Stimulated activated CD8-positive, alpha-beta memory T cell treated with anti-CD3 and anti-CD28 coated beads, Interleukin-15, amount 100 ng/mL, for 1 hour (primary cell): ENCODE measurements at places on chromosomes 4 and X.

DNA sequence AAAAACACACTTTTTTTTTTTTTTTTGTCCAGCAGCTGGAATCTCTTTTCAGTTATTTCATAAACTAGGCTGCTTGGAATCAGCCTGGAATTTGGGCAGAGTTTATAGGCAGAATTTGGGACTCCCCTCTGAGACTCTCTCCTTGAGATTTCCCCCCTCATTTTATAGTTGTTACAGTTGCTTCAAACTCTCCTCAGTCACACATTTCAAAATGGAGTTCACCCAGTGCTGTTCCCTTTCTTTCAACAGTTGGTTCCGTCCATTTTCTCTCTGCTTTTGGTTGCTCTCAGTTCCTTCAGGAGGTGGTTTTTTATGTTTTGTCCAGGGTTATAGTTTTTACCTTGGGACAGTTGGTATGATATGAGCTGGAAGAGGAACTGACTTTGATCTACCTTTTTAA lies 27.5 kb downstream of the NSD2 start:
- no peak for DNase-seq

DNA sequence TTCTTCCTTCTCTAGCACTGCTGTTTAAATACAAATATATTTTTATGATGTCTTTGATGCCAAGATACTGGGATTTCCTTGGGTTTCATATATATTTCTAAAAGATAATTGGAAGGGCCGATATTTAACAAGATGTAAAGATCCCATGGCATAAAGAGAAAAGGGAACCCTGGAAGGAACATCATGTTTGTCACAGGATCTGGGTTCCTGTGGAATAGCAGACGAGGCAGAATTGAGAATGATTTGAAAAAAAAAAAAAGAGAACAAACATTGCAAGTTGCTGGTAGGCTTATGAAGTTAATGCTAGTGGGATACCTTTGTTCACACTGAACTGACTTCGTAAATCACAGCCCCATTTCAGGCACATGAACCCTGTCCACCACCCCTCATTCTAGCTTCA lies 33.6 kb downstream of the RASSF6 start:
- DNase-seq = no peak

- no peak for DNase-seq
Measured at GRCh38 chr4:140163029-140163810, 9.2 kb upstream of the MAML3 start.

GRCh38 chr4:186642998-186643397 lies 80.7 kb downstream of the FAT1 start:
- DNase-seq = no peak

DNA sequence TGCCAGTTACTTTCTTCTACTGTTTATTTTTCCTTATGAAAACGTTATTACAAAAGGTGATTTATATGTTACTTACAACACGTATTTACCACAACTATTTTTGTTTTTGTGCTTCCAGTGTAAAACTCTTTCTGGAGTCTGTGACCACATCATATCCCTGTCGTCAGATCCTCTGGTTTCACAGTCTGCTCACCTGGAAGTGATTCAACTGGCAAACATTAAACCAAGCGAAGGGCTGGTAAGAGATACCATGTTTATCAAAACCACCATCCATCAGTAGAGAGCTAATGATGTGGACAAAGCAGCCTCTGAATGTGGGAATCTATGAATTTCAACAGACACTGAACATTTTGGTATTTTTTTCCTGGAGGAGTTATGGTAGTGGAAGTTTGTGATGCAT lies 116.1 kb downstream of the CNKSR2 start:
- no peak for DNase-seq

DNA sequence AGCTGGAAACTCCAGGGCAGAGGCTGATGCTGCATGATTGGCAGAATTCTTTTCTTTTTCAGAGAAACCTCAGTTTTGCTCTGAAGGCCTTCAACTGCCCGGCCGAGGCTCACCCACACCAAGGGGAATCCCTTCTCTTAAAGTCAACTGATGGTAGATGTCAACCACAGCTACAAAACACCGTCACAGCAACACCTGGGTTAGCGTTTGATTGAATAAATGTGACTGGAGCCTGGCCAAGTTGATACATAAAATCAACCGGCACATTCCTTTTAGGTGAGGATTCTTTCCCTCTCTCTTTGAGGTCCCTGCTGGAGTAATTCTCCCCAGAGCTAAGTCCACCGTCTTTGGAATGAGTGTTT lies 15.2 kb upstream of the KIAA0232 start:
- DNase-seq = no peak

DNA sequence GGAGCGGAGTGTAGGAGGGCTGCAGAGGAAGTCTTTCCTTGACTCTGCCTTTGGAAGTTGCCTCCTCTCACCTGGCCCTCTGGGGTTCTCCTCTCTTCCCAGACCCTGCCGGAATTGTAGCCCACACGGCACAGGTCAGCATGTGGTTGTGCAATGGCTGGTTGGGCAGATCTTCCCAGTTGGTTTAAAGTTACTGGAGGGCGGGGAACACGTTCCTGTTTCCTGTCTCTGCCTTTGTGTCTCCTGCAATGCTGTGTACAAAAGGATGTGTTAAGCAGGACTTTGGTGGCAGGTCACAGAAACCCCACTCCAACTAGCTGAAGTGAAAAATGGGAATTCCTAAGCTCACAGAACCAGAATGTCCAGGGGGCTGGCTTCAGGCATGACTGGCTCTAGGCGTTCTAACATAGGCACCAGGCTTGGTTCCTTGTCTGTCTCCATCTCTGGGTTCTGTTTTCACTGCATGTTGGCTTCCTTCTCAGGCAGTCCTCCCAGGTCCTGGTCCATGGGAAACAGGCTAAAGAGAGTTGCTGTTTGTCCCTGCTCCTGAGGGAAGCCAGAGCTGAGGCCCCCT lies 19.9 kb downstream of the SORCS2 start:
- no peak for DNase-seq

- no peak for DNase-seq
Measured at GRCh38 chr4:119231491-119231890, 19.0 kb downstream of the USP53 start.

DNA sequence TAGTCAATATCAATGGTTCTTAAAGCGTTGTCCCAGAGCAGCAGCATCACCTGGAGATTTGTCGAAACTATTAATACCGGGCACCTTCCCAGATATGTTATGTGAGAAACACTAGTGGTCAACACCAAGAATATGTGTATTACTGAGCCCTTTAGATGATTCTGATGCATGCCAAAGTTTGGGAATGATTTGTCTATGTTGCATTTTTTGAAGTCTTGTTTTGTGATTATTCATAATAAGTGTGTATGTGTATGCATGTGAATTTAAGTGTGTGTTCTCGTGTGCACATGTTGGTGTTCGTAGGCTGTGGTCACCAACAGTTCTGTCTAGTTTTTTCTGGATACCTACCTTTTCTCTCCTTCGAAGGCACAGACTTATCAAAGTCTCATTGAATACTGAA lies 749.4 kb downstream of the GRID2 start:
- DNase-seq = no peak

- DNase-seq = no peak
Measured at GRCh38 chr4:1851575-1852410, 4.2 kb downstream of the LETM1 start.

DNA sequence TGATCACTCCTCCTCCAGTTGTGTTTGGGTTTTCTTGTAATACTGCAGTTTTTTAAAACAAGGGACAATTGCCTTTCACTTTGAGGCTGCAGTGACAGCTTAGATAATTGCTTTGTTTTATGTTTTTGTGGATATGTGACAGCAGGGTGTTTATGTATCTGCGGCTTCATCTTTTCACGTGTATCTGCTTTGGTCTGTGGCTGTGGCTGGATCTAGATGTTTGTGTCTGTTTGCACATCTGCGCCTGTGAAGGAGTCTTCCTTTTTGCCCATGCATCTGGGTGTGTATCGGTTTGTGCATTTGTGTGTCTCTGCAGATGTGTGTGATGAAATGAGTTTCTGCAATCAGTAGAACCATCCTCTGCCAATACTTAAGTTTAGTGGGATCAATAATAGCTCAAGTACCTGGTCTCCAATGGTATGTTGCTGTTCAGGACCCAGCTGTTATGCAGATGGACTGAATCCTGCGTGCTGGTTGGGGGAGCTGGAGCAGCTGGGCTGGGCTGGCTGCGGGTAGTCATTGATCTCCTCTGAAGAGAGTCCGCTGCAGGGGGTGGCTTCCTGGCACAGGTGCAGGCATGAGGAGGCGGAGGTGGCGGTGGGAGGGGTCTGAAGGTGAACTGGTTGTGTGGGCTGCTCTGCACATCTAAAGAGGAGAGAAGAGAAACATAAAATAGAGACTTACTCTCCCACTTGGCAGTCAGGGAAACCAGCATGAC lies 390.3 kb downstream of the SH2D1A start:
- no peak for DNase-seq

- DNase-seq = no peak
Measured at GRCh38 chr4:55258152-55258865, 87.7 kb upstream of the SRD5A3 start.

DNA sequence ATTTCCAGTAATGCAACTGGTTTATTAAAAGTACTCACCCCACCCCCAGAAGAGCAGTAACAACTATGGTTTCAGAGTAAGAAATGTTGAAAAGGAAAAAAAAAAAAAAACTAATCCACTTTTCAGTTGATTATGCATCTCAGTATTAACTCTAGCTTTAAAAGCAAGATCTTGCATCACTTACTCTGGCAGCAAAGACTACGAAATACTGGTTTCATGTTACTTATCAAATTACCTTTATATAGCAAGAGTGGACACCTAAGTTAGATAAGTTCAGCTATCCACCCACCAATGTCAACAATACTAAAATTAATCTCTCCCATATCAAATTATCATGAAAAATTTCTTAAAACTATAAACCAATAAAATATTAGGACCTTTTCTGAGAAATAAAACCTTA lies 105.0 kb downstream of the ABCB7 start:
- no peak for DNase-seq

DNA sequence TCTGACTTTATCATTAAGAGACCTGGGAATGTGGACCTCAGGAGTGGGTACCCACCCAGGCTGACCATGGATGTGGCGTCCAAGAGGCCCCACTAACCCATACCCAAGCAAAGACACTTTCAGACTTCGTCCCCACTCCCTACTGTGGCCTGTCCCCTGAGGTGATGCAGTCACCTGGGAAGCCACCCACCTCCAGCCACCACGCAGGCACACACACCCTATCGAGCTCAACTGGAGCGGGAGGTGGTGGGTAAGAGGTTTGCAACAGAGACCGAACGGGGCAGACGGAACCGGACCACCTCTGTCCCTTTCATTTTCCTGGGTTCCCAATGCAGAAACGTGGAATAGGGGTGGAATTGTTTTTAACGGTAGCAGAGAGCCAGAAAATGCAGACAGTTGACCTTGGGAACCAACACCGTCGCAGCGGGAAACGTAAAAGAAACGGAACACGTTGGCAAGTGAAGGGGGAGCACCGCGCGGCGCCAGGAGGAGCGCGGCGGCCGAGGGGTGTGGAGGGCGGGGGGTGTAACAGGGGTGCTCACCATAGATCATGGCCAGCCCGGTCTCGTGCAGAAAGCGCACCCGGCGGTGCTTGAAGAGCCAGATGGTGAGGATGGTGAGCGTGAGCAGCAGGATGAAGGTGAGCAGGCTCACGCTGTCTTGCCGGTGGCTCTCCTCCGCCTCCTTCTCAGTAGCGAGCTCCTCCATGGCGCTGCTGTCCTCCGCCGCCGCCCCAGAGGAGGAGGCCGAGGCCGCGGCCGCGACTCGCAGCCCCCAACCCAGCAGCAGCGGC lies 559 bp downstream of the SLC9A7 start:
- DNase-seq = no peak

DNA sequence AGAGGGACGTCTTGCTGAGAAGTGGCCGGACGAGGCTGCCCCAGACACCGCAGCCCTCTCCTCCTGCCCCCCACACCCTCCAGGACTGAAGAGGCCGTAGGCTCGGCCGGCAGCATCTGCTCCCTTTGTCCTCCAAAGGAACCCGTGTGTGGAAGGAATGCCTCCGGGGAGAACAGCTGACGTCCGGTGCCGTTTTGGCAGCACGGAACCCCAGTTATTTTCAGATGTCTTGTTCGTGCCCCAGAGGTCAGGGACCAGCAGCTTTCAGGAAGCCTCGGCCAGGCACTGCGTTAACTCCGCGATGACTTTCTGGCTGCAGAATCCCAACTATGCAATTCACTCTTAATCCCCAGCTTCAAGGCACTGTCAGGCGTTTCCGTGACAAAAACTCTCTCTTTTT lies 10.9 kb upstream of the PPP2R3B start:
- DNase-seq = no peak

DNA sequence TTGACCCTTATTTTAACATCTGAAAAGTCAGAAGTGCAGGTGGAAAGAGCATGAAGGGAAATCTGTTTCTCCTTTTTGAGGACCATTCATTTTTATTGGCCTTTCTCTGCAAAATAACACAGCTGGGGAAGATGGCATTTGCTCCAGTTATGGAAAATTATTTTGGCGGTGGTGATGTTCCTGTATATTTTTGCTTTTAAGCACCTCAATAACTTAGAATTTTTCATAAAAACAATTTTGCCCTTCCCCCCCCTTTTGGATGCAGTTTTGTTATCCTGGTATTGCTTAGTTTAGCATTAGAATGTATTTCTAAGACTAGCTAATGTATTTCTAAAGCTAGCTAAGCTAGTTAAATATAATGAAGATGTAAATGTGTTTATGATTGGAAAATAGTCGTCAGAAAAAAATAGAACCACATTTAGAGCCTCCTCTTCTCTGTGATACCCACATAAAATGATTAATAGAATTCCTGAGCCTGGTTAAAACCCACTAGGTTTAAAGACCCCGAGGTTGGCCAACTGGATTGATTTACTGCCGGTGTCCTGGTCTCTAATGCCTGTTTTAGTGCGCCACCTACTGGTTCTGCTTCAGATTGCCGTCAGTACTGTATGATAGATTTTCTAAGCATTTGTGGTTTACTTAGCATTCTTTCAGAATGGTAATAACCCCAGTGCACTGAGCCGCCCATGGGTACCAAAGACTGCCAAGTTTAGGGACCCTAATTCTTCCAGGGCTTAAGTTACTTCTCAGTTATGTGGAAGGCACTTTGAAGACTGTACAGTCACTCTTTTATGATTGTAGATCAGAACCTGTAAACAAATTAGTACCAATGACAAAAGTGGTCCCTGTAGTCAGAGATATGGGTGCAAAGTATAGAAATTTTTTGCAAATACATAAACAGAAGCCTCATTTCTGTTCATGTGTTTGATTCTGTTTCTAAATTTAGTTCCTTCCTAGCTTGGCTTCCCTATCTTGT lies 11.4 kb downstream of the KLF3 start:
- DNase-seq = peak; percentile 80

DNA sequence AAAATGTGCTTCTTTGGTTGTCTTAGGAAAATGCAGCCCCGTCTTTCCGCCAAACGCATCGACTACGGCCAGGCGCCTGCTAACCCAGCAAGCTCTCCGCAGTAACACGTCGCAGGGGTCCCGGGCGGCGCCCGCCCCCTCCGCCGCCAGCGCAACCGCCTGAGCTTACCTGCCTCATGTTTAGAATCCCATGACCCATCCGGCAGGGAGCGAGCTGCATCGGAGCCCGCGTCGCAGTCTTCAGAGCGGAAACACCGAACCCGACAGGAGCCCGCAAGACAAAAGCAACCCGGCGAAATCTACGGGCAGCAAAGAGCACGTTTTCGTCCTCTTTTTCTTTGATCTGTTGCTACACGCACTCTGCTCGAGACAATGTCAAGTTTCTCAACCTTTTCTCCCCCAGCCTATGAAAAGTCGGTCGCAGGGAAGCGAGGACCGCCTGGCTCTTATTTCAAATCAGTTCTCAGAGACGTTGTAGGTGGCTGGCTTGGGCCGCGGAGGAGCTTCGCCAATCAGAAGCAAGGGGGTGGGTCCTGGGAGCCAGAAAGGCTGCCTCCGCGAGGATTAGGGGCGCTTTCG lies at the start of gene MID1:
Gene MID1, minus strand, starts transcription at position 465 of the 579 bp plus-strand sequence. CDS start 53,038 bp downstream, outside the sequence.
- DNase-seq = no peak
